ENCODE measurements at places on chromosomes 13 and 19.

DNA sequence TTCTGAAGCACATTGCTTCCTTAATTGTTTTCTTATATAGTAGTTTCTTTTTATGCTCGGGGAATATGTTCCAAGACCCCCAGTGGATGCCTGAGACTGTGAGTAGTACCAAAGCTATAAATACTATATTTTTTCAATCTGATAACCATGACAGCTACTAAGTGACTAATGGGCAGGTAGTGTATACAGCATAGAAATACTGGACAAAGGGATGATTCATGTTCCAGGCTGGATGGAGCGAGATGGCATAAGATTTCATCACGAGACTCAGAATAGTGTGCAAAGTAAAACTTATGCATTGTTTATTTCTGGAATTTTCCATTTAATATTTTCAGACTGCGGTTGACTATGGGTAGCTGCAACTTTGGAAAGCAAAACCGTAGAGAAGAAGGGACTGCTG lies 47.9 kb upstream of the OLFM4 start:
- DNase-seq = no peak

- DNase-seq = no peak
These were observed 7.2 kb downstream of the TFDP1 start for GRCh38 chr13:113591750-113592149.

- no peak for DNase-seq
These were observed 254.4 kb downstream of the DLEU7 start for GRCh38 chr13:50589139-50589538.

DNA sequence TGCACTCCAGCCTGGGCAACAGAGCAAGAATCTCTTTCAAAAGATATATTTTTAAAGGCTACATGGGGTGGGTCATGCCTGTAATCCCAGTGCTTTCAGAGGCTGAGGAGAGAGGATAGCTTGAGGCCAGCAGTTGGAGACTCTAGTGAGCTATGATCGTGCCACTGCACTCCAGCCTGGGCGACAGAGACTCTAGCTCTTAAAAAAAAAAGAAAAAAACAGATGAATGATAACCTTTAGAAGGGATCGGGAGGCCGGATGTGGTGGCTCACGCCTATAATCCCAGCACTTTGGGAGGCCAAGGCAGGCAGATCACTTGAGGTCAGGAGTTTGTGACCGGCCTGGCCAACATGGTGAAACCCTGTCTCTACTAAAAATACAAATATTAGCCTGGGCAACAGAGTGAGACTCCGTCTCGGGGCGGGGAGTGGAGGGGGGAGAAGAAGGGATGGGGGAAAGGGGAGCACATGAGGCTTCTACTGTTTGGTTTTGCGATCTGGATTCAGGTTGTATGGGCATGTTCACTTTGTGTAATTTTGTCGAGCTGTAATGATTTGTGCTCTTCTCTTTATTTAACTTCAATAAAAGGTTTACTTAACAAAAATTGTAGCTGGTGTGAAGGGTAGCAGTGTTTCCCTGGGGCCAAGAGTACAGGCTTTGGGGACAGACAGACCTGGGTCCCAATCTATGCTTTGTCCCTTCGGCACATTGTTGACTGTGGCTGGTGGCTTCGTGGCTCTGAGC lies 1.1 kb upstream of the PSMC4 start:
- DNase-seq = no peak

- no peak for DNase-seq
These were observed 35.5 kb downstream of the SIPA1L3 start for GRCh38 chr19:37942516-37942902.

GRCh38 chr13:114174529-114174961 lies 4.5 kb upstream of the CFAP97D2 start:
- no peak for DNase-seq

GRCh38 chr13:80955501-80955900 lies 614.6 kb upstream of the SPRY2 start:
- no peak for DNase-seq

- DNase-seq = no peak
These were observed 248.1 kb downstream of the HS6ST3 start for GRCh38 chr13:96338030-96338429.

DNA sequence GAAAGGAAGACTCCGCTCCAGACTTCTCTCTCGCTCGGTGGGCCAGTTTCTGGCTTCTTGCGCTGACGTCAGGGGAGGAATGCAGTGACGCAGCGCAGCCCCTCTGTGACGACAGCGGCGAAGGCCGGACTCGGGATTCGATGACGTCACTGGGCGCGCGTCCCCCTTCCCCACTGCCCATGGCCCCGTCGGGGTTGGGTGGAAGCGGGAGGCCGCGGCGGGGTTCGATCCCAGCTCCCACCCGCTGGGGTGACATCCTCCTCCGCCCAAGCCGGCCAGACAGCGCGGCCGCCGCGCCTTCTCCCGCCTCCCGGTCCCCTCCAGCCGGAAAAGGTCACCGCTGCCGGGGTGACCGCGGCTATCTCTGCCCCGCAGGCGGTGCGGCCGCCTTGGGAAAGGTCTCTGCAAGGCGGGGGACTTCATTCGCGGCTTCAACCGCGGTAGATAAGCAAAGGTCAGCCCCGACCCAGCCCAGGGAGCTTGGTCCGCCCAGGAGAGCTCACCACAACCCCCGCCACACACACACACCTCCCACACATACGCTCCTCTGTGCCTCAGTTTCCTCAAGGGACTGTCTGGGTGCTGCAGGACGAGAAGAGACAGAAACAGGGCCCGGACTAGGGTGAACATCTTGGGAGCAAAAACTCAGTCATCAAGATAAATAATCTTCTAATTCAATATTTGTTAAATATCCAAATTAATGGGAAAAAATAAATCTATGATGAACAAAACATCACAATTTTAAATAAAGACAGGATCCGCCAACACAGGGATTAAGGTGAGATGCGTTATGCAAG lies 844 bp upstream of the RFX1 start:
- no peak for DNase-seq

DNA sequence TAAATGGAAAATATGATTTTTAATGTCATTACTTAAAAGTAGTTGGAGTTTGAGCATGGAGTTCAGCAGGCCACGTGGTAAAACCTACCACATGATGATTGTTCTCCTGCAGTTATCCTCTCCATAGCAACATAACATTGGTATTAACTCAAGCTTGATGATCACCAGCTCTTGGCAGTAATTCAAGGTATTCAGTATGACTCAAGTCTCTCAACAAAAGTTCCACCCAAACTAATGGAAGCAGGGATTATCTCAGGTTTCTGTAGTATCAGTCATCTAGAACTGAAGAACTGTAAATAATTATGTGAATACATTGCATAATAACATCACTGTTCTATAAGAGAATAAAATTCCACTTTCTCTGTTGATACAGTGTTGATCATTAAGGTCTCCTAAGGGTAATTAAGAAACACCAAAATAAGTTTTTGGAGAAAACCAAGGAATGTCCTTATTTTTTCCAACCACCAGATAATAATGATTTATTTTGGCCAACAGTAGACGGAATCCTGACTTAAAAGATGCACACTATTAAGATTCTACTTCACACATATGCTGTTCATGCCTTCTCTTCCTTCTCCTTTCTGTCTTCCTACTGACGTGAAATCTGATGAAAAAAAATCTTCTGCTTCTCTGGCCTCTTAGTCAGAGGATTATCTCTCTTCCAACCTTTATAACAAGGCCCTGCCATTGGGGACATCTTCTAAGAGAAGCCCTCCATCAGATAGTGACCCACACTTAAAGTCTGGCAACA lies 1092.3 kb downstream of the EFNB2 start:
- DNase-seq = peak; percentile 19

GRCh38 chr19:52943884-52944643 lies 18.6 kb downstream of the ZNF816 start:
- DNase-seq = no peak

- DNase-seq = peak; percentile 12
These were observed 149.5 kb downstream of the DCT start for GRCh38 chr13:94329754-94330551.
